ENCODE measurements at places on chromosomes 7 and 10. TPM values are rescaled to one million over a fixed set of nuclear protein-coding genes. Genes with fewer than 3 reads are reported as not detected.
A peak's percentile ranks its signal among the peaks of the same experiment; 100 is the strongest.

Gene INSIG1
- total RNA-seq = 105 TPM

Gene ZNF804B
- not detected for total RNA-seq

DNA sequence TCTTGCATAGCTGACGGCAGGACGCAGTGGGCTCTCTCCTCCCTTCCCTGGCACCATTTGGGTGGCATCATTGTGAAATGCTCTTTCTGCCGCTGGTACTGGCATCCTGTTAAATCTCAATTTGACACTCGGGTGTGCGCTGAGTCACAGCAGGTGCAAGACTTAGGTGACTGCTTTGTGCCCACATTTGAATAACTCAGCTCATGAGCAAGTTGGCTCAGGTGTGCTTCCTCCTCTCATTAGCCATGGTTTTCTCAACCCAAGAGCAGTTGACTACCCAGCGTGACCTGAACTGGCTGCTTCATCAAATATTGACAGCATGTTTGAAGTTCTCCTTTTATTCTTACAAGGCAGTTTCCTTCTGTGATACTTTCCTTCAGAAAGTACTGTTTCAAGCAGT, 24.6 kb upstream of the NFE2L3 start:
- DNase-seq = no peak

DNA sequence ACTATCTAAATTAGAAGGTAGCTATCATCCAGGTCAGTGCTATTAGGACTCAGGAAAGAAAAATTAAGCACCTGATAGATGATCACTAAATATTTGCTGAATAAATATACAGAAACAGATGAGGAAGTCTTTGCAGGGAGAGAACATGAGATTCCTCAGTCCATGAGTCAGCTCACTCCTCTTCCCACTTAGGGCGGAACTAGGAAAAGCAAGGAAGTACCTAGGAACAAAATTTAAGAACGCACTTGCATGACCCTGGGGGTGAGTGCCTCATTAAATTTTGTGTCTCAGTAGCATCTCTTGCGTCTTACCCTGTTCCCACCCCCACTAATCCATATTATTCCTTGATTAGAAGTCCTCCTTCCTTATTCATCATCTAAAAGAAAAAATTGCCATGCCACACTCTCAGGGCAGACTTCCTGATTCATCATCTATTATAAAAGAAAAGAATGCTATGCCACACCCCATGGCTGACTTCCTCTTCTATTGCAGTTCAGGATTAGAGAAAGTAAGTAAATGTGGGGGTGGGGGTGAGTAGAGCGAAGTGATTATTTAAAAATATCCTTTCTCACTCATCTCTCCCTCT, 208.8 kb downstream of the THSD7A start:
- no peak for DNase-seq

Gene CAV1
- 243 TPM for total RNA-seq

Gene ZNF503
- total RNA-seq = 5.6 TPM

Gene SLC26A5
- total RNA-seq = 0.20 TPM

- peak; percentile 14 for DNase-seq
Observed at GRCh38 chr7:141012696-141013344, 1.9 kb downstream of the MRPS33 start.

Gene PTPRN2
- 0.99 TPM for total RNA-seq

DNA sequence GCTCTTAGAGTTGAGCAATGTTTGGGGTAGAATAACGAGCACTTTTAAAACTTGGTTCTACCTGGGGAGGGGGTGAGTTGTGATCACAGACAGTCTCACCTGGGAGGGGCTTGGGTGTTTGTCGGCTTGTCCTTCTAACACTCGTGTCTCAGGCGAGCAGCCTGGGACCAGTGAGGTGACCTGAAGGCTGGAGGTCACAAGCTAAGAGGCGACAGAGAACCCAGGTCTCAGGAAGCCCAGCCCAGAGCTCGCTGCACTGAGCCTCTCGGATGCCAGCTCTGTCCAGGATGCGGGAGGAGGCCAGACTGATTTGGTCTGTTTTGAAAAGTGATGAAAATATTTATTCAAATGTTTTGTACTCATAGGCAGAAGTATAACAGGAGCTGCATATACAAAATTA, 11.8 kb downstream of the HTRA1 start:
- DNase-seq = no peak

Gene LCOR
- total RNA-seq = 31.3 TPM
